Small intestine (tissue), 16 donors: ENCODE measurements at places on chromosomes 7 and 10. TPM values are rescaled to one million over a fixed set of nuclear protein-coding genes. Genes with fewer than 3 reads are reported as not detected.

GSTO2 gene
- polyA plus RNA-seq: 9.2 TPM

GRCh38 chr10:7397049-7398035 lies 13.5 kb downstream of the SFMBT2 start:
- no peaks in the 10 kb centered on the region for H3K27me3 ChIP-seq
- H3K4me1 ChIP-seq: peaks cover 4% of the 10 kb centered on the region
- no peaks in the 10 kb centered on the region for H3K36me3 ChIP-seq

- no peak overlapping the region for H3K4me3 ChIP-seq
- H3K36me3 ChIP-seq: no peaks in the 10 kb centered on the region
- no peak for DNase-seq
- H3K27ac ChIP-seq: no peak overlapping the region
- peaks cover 13% of the 10 kb centered on the region for H3K4me1 ChIP-seq
- peaks cover 82% of the 10 kb centered on the region for H3K27me3 ChIP-seq
Observed at GRCh38 chr10:100738055-100738827, 7.1 kb upstream of the PAX2 start.

GRCh38 chr7:132239422-132239994 lies 336.8 kb downstream of the PLXNA4 start:
- no peak overlapping the region for H3K27ac ChIP-seq
- H3K36me3 ChIP-seq: peaks cover 2% of the 10 kb centered on the region
- H3K4me3 ChIP-seq: no peak overlapping the region
- no peaks in the 10 kb centered on the region for H3K27me3 ChIP-seq

CLCN1 gene
- not detected for polyA plus RNA-seq

GRCh38 chr7:159084069-159084801 lies 60.4 kb downstream of the VIPR2 start:
- H3K4me3 ChIP-seq: no peak overlapping the region
- H3K27me3 ChIP-seq: no peaks in the 10 kb centered on the region
- H3K27ac ChIP-seq: no peak overlapping the region
- no peak for DNase-seq
- no peaks in the 10 kb centered on the region for H3K36me3 ChIP-seq

- no peak overlapping the region for H3K4me3 ChIP-seq
- H3K27me3 ChIP-seq: no peaks in the 10 kb centered on the region
- DNase-seq: peak; percentile 30
Observed at GRCh38 chr10:53135213-53135896, 362.8 kb upstream of the MBL2 start.

SHTN1 gene
- 8.9 TPM for polyA plus RNA-seq

DNA sequence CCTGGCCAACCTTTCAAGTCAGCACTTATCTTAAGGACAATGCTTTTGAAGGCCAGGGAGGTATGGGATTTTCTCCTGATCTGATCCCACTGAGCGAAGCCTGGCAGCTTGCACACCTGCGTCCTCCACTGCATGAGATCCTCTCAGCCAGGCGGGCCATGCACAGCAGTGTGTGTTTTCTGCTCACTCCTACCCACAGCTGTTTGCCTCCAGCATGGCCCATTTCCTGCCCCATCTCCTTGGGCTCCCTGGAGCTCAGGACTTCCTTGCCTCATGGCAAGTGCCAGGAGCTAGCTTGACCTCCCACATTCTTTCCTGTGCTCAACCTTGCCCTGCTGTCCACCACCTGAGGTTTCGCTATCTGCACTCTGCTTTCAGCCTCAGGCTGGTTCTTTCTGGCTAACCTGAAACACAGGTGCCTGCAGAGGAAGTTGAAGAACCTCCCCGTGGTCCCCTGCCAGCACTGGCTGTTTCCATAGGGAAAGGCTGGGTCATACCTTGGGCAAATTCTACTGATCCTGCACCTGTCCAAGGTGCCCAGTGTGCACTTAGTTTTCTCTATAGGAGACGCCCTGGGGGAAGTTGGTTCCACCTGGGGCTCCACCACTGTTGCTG lies 43.9 kb upstream of the EEPD1 start:
- no peaks in the 10 kb centered on the region for H3K27me3 ChIP-seq
- H3K36me3 ChIP-seq: no peaks in the 10 kb centered on the region
- H3K4me1 ChIP-seq: no peaks in the 10 kb centered on the region
- H3K4me3 ChIP-seq: no peak overlapping the region
- H3K27ac ChIP-seq: no peak overlapping the region

SYT15B gene
- polyA plus RNA-seq: not detected

DNA sequence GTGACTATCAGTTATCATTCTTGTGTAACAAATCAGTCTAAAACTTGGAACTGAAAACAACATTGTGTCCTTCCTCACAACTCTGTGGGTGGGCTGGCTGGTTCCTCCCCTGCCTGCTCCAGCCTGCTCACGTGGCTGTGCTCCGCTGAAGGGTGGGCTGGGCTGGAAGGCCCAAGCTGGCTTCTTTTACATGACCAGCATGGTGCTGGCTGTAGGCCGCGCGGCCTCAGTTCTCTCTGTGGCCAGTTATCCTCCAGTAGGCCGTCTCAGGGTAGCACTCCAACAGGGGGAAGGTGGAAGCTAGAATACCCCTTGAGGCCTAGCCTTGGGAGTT lies 11.3 kb downstream of the ADAMTS14 start:
- no peaks in the 10 kb centered on the region for H3K36me3 ChIP-seq
- H3K4me3 ChIP-seq: no peak overlapping the region
- no peak for DNase-seq
- H3K4me1 ChIP-seq: peaks cover 9% of the 10 kb centered on the region
- H3K27ac ChIP-seq: no peak overlapping the region
- no peaks in the 10 kb centered on the region for H3K27me3 ChIP-seq

CEP55 gene
- 0.27 TPM for polyA plus RNA-seq

DNA sequence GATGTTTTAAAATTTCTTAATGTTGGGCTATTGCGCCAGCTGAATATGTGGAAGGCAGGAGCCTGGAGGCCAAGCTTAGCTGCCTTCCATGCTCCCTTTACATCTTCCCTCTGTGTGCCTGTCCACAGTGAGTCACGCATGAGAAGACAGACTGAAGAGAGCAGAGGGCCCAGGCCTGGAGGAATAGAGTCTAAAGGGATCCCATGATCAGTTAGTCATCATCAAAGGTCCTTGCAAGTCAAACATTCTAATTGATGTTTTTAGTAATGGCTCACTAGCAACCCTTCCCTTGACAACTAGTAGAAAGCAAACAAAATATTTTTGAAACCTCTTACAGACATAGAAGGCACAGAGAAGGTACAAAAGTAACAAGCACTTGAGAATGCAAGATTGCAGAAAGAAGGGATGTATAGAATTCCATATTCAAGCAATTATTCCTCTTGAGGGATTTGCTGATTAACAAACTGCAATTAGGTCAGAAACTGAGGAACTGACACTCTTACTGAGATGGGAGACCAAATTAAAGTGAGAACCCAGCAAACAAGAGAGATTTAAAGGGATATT lies 30.7 kb upstream of the APBB1IP start:
- no peak for DNase-seq
- H3K4me3 ChIP-seq: no peak overlapping the region

RBP4 gene
- polyA plus RNA-seq: 1.6 TPM

ZNF853 gene
- polyA plus RNA-seq: not detected

SFRP5 gene
- 65.9 TPM for polyA plus RNA-seq
